NCI-H1694 (cell line): ENCODE measurements at places on chromosomes 7 and 10.

DNA sequence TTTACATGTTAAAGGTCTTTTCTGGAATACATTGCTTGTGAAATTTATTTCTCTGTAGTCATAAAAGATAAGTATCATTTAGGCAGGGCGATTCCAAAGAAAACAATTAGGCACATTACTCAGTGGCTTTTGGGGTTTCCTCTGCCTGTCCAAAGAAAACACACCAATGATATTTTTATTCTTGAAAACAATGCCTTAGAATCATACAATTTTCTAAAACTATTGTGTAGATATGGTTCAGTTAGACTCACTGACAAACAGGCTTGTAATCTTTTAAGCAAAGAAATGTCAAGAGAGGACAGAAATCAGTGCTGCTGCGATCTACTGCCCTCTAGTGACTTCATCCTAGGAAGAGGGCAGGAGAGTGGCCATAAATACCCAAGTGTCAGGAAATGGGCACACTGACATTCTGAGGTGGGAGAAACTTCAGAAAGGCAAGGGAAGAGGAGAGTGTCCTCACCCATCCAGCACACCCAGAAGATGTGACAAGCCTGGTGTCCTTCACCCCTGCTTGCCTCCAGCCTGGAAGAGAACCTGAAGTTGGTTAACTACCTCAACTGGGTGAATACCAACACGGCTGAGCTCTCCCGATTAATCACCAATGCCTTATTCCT, 120.5 kb downstream of the GALNT11 start:
- DNase-seq = peak; percentile 39

DNA sequence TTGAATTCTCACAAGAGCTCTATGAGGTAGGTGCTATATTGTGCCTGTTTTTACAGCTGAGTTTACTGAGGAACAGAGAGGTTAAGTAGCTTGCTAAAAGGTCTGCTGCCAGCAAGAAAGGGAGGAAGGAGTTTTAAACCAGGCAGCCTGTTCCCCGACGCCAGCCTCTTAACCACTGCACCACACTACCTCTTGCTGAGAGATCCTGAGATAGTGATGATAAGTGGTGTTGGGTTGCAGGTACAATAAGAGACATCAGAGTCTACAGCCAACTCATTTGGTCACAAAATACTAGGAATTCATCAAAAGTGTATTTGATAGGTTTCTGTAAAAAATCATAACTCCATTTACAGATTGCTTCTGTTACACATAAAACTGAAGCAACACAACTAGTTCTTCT, 8.0 kb downstream of the CCDC71L start:
- DNase-seq = no peak

DNA sequence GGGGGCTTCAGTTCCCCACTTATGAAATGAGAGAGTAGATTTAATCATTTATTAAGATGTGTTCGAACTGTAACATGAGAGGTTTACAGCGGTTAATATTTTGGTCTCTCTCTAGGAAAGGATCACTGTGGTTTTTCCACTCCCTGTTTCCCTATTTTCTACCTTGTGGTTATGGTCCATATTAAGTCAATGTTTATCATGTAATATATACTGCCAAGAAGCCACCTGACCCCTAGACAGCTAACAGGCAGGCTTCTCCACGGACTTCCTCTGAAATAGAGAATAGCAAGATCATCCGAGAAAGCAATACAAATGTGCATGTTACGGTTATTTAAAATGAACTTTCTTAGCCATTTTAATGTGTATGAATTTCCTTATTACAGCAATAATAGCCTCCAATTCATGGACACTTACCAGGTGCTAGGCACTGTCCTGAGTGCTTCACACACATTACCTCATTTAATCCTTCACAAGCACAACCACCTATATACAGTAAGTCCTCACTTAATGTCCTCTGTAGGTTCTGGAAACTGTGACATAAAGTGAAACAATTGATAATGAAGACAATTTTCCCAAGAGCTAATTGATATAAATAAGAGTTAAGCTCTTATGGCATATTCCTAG, 835 bp upstream of the COL28A1 start:
- DNase-seq = no peak

- DNase-seq = no peak
These were observed 3.1 kb upstream of the KNDC1 start for GRCh38 chr10:133156674-133157579.

GRCh38 chr7:128102490-128103291, 71.5 kb upstream of the LRRC4 start:
- DNase-seq = no peak

- DNase-seq = no peak
These were observed 102.2 kb downstream of the ZNF92 start for GRCh38 chr7:65475734-65476319.

DNA sequence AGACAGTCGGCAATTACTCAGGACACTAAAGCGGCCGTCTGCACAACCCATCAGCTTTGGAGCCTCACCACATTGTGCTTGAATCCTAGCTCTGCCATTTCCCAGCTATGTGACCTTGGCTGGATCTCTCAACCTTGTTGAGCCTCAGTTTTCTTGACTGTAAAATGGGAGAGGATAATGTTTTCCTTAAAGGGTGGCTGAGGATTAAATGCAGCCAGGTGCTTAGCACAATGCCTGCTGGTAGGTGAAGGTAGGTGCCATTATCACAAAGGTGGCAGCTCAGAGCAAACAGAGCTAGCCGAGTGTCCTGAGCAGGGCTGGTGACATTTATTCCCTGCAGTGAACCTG, 508.5 kb upstream of the ZMIZ1 start:
- no peak for DNase-seq

DNA sequence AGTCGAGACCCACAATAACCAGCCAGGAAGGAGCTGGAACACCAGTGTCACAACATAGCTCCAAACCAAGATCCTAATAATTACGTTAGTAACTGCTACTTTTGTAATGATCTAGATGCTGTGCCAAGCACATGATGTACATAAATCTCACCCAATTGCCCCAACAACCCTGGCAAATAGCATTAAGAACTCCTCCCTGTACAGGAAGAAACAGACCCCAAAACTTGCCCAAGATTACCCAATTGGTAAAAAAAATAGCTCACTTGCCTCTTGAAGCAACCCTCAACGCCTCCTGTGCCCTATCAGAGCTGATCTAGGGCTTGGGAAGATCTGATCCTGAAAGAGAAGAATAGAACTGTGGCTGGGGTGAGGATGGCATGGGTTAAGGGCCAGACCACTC, 628.7 kb upstream of the AUTS2 start:
- no peak for DNase-seq

DNA sequence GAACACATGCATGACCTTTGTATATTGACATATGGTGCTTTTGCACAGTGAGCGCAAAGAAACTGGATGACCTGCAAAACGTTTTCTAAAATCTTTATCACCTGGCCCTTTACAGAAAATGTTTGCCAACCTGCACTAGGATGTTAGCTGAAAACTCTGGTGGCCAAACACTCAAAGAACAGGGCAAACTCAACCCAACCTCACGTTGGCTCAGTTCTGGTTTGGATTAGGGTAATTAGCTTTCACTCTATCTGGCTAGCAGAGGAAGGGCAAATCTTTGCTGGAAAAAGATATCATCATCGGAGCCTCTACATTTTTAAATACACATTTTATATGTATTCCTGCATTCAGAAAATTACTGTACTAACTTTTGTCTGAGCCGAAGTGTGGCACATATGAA, 688.9 kb downstream of the PHTF2 start:
- DNase-seq = no peak

GRCh38 chr7:15326044-15326644, 235.7 kb downstream of the AGMO start:
- DNase-seq = peak; percentile 50

- DNase-seq = no peak
These were observed 129.0 kb downstream of the ARHGAP22 start for GRCh38 chr10:48475943-48476278.

GRCh38 chr7:28211006-28211405, 30.4 kb upstream of the JAZF1 start:
- no peak for DNase-seq

GRCh38 chr10:122239578-122240257, 31.4 kb upstream of the BTBD16 start:
- DNase-seq = no peak

DNA sequence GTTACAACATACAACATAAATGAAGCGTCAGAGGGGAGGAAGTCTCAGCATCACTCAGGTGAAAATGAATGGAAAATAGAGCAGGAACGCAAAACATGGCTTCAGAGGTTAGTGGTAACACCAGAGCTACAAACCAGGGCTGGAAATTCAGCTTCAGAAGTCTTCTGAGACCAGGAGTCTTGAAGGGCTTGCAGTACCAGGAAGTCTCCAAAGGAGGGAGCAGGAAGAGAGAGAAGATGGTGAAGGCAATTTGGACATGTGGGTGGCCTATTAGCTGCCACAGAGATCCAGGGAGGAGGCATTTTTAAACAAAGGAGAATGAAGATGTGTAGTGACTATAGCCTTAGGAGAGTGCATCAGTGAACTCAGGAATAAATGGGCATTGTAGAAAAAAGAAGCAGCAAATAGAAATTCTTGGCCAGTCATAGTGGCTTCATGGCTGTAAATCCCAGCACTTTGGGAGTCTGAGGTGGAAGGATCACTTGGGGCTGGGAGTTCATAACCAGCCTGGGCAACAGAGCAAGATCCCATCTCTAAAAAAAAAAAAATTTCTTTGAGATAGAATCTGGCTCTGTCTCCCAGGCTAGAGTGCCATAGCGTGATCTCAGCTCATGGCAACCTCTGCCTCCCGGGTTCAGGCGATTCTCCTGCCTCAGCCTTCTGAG, 9.3 kb upstream of the TET1 start:
- DNase-seq = peak; percentile 43

DNA sequence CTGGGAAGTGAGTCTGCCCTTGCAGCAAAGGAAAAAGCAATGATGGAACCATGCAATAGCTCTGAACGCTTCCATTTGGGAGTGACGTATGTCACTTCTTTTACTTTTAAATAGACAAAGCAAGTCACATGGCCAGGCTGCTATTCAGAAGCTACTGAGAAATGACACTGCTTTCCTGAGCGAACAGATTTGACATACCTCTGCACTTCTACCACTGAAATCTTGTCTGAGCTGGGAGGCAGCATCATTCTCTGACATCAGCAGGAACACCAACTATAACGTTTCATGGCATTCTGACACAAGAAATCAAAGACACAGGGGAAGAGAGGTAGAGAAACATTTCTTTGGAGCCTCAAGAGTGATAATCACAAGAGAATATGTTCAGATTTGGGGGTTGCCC, 271.1 kb downstream of the SNX13 start:
- DNase-seq = no peak

GRCh38 chr10:129134371-129134770, 332.7 kb upstream of the MGMT start:
- no peak for DNase-seq

GRCh38 chr10:119871881-119872609, 598 bp downstream of the MCMBP start:
- no peak for DNase-seq

- no peak for DNase-seq
These were observed 199.2 kb downstream of the JCAD start for GRCh38 chr10:29860166-29860565.

- no peak for DNase-seq
These were observed 59.8 kb downstream of the SLC25A40 start for GRCh38 chr7:87816389-87816788.

- no peak for DNase-seq
These were observed 102.7 kb downstream of the FAM53B start for GRCh38 chr10:124641282-124642087.

DNA sequence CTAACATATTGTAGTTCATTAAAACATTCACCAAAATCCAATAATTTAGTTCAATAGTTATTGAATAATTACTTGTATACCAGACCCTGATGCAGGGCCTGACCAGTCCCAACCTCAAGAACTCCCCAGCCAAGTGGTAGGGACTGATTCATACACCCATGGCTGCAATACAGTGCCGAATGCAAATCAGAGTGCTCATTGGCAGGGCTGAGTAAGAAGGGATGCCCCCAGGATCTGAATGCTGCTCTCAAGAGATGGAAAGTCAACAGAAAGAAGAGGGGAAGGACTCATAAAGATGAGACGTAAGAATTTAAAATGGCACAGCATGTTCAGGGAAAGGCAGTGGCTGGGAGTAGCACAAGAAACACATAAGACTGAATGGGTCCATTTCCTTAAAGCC, 29.9 kb downstream of the ZNF438 start:
- no peak for DNase-seq

- DNase-seq = peak; percentile 4
These were observed 675.4 kb upstream of the FOXK1 start for GRCh38 chr7:4006687-4007086.

GRCh38 chr10:79238606-79239005, 108.7 kb upstream of the PPIF start:
- no peak for DNase-seq
